Hindlimb muscle (tissue), 1 donor: ENCODE measurements at places on chromosomes 1 and 21.

- DNase-seq, result peak; percentile 38
Observed at GRCh38 chr1:94757931-94758330, 62.2 kb upstream of the SLC44A3 start.

DNA sequence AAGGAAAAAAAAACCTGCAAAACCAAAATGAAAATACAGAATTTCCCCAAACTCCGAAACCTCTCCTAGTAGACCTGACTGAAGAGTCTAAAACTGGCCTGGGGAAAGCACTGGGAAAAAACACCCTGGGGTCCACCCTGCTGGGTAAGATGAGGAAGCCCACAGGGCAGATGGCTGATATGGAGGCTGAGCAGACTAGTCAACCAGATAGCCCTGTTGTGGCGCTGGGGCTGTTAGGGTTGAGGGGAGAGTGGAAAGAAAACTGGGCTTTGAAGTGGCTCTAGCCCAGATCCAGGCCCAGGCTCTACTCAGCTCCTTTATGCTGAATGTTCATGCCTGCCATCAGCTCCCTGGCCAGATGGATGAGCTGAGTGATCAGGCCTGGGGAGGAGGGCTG is 6.8 kb upstream of the SLAMF1 start:
- no peak for DNase-seq

GRCh38 chr1:81757398-81758020 is 43.2 kb upstream of the ADGRL2 start:
- DNase-seq, result no peak

DNA sequence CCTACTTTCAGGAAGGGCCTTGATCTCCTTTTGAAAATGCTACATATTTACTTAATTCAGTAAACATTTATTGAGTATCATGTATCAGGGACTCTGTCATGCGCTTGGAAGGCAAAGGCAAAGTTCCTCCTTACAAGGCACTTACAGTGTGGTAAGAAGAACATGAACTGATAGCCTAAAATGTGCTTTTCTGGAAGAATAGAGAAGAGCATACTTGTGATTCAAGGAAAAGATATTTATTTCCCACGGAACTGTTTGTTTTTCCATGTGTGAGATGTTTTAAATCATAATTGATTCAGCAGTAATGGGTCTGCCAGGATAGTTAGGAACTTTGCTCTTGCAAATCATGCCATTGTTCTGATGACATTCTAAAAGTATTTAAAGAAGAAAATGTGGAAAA is 110.1 kb upstream of the ZNHIT6 start:
- DNase-seq, result no peak

GRCh38 chr1:153520818-153521476 is 14.8 kb downstream of the S100A6 start:
- no peak for DNase-seq

DNA sequence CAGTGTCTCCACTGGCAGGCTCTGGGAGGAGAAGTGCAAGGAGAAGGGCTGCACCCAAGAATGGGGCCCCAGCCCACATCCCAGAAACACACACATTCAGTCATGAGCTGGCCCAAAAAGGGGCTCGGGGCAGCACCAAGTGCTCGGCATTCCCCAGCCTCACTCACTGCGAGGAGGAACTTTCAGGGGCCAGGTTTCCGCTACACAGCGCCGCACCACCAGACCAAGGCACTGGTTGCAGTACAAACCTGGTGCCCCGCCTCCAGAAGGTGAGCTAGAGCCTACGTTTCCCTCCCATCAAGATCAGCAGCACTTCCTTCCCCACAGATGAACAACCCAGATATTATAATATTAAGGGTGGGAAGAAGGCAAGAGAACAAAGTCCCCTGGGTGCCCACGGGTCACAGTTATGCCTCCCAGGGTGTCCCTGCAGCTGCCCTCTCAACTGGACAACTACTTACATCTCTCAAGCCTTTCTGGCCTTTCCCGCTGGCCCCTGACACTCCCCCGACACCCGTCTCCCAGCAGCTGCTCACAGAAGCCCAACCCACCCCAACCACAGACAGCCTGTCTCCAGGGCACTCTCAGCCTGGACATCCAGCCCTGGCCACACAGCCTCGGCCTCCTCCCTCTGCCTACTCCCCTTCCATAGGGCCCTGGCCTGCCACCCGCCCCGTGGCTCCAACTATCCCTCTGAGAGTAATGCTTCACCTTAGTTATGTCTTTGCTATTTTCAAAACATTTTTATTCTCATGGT is 3.8 kb downstream of the PBXIP1 start:
- DNase-seq, result no peak

DNA sequence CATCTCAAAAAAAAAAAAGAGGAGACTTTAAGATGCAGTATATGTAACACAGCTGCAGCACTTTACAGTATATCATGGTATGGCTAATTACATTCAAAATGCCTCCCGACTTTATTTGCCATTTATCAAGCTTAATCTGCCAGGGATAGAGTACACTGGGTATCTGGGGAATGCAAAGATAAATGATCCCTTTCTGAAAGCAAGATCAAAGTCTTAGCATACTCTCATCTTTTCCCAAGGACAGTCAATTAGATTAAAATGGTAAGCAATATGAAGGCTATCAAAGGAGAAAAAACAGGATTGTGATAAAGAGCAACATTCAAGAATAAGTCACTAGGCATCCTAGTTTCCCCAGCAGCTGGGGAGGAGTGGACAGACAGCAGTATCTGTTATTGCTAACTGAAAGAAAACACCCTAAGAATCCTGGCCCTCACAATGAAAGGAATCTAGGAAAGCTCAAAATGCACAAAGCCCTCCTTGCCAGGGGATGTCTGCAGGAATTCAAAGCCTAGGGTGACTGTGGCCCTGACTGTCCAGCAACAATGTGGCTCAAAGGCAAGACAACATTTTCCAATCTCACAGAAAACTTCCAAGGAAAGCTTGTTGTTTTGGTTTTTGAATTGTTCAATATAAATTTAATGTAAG is 56.7 kb upstream of the RAP1GAP start:
- DNase-seq, result no peak

DNA sequence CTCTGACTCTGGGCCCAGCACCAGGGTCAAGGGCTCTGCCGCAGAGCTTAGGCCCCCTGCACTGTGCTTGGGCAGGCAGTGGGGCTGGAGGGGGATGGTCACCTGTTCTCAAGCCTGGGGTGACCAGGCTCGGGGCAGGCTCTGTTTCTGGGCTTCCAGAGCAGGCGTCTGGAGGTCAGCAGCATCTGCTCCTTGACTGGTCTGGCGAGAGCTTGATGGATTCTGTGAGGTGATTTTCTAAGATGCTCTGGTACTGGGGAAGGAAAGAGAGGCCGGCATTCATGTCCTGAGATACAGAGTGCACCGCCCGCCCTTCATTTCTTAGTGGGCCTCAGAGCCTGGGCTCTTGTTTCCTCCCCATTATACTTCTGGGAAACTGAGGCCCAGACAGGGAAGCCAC is 24.5 kb downstream of the RAB7B start:
- no peak for DNase-seq

GRCh38 chr21:38037416-38037815 is 121.2 kb upstream of the KCNJ6 start:
- no peak for DNase-seq

GRCh38 chr1:186228749-186229148 is 146.3 kb downstream of the TPR start:
- no peak for DNase-seq

- DNase-seq, result no peak
Observed at GRCh38 chr1:163205513-163205912, 2.8 kb upstream of the RGS5 start.

DNA sequence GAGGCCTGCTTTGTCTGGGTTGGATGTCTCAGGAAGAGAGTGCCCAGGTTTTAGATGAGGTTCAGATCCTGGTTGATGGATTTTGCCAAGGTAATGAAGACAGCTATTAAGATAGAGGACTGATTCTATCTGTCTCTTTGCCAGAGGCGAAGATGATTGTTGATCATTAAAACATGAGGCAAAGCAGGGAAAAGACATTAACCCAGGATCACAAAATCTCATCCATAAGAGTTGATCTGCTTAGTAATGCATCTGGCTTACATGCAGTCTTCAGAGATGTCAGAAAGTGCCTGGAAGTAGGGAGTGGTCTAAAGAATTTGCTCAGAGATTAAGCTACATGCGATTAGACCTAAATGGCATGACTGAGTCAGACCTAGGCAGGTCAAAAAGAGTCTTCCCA is 229.6 kb upstream of the PLD5 start:
- DNase-seq, result no peak

DNA sequence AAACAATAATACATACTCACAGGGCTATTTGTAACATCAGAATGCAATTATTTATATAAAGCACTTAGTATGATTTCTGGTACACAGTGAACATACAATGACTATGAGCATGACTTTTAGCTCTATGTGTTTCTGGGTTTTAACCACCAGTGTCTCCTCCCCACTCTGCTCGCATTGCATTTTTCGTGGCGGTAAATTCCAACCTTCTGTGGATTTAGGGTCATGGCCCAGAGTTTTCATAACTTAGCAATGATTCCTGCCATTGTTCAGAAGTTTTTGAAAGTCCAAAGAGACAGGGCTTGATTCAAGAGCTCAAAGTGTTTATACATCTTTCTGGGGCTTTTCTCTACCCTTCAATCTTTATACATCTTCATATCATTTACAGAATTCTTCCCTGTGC is 191.3 kb downstream of the BACH1 start:
- DNase-seq, result no peak

DNA sequence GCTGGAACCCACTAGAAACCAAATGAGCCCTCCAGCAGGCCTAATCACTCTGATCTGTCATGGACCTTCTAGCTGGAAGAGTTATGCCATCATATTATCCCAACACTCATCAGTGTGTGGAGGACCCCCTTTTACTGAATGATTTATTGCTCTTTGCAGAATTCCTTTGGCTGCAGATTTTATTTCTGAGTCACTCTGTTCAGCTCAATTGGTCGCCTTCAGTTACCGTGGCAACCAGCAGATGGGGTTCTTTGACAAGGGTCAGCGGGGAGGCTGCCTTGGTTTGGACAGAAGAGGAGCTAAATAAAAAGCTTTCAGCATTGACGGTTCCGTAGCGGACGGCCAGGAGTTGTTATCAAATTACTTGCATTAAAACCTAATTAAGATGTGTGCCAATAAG is 220.1 kb downstream of the SDCCAG8 start:
- DNase-seq, result no peak

GRCh38 chr1:7609311-7609994 is 161.6 kb upstream of the VAMP3 start:
- DNase-seq, result no peak

- DNase-seq, result no peak
Observed at GRCh38 chr1:218363141-218363540, 18.0 kb downstream of the TGFB2 start.

GRCh38 chr1:76921590-76921989 is 54.3 kb downstream of the ST6GALNAC5 start:
- no peak for DNase-seq

GRCh38 chr1:99975529-99975928 is 5.7 kb downstream of the SLC35A3 start:
- DNase-seq, result no peak

GRCh38 chr1:102186536-102186935 is 189.8 kb upstream of the OLFM3 start:
- DNase-seq, result no peak

DNA sequence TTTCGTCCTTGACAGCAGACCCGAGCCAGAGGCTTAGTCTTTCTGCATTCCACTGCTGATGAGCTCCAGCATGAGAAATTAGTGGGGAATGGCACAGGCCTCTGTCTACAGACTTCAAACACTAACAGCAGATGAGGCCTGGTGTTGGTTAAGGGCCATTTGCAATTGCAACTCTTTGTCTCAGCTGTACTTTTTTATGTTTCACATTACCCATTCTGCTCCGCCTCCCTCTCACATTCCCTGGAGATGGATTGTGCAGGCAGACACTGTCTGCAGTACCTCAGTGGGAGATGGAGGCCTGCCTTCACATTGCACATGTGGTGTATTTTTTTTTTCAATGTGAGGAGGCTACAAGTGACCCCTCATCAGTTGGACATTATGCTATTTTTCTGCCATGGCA is 370.2 kb downstream of the DUSP10 start:
- no peak for DNase-seq

DNA sequence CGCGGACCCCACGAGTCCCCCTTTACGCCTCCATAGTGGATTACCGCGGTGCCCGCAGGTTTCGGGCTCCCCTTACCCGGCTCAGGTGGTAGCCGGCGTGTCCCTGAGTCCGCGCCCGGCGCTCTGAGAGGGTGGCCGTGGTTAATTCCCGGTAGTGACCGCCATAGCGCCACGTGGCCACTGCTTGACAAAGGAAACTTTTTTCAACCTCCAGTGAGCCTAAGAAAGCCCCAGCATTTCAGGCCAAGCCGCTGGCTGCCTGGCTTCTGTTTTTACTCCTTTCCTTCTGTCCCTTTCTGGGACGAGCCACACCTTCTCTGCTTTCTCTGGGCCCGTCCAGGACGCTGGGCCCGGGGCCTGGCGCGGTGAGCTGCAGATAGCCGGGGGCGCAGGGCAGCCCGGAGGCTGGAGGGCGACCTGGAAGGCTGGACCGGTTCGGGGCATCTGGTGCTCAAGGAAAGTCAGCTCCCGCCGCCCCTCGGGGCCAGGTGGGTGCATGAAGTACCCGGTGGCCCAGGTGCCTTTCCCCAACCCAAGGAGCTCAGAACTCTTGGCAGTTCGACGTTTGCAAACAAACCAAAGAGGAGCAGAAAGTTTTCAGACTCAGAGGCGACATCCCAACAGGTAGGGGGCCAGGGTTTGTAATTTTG is 540 bp upstream of the C1orf198 start:
- DNase-seq, result peak; percentile 73

- no peak for DNase-seq
Observed at GRCh38 chr1:6267686-6268322, 6.9 kb upstream of the GPR153 start.

DNA sequence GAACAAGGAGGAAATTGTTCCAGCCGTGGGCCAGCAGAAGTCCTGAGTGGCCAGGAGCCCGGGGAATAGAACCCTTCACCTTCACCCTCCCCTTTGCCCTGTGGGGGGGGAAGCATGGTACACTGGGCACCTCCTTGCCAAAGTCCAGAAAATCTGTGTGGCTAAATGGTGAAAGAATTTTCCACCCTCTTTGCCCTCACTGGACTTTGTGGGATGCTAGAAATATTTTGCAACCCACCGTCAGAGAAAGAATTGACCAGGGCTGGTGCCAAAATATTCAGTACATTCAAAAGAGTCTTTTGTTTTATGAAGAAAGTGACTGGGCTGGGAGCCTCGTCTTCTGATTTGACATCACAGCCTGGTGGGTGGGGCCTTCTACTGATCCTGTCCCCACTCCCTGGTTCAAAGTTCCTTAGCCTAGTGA is 14.6 kb downstream of the NFASC start:
- DNase-seq, result no peak

GRCh38 chr21:36636016-36636415 is 62.9 kb upstream of the SIM2 start:
- no peak for DNase-seq

DNA sequence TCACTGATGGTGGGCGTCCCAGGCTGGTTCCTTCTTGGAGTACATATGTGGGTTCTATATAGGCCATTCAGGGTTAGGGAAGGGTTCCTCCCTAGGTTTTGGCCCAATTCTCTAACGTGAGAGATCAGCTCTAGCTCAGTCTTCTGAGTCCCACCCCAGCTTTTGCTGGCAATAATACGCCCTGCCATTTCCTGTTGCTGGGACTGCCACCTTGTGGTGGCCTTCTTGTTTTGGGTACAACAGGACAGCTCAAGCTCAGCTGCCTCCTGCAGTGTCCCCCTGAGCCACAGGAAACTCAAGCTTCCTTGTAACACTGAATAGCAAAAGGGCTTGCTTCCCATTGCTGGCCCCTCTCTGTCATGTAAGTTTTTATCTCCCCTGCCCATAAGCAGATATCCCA is 77.8 kb downstream of the BACH1 start:
- DNase-seq, result no peak
